ENCODE measurements at places on chromosomes 2 and 18.

- DNase-seq, result no peak
Observed at GRCh38 chr18:10119991-10120390, 206.2 kb downstream of the VAPA start.

DNA sequence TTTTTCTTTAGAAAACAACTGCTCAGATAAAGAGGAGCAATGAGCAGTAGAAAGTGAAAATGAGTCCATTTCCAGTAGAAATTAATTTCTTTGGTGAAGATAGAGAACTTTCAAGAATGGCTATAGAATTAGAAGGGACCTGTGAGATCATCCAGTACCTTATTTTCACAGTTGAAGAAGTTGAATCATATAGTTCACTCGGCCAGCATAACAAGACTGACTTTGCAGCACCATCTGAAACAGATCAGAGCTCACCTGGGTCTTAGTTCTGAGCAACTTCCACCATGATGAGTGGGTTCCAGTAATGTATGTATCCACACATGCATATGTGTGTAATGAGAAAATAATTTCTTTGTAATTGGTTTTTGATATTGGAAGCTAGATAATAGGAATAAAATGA is 58.6 kb downstream of the CERS6 start:
- no peak for DNase-seq

DNA sequence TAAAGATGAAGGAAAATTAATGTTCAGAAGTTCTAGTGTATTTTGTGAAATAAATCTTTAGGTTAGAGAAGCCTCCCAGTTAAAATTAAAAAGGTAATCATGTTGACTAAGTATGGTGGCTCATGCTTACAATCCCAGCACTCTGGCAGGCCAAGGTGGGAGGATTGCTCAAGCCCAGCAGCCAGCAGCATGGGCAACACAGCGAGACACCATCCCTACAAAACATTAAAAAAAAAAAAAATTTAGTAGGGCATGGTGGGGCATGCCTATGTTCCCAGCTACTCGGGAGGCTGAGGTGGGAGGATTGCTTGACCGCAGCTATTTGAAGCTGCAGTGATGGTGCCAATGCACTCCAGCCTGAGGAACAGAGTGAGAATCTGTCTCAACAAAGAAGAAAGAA is 17.9 kb downstream of the XPO1 start:
- DNase-seq, result no peak

DNA sequence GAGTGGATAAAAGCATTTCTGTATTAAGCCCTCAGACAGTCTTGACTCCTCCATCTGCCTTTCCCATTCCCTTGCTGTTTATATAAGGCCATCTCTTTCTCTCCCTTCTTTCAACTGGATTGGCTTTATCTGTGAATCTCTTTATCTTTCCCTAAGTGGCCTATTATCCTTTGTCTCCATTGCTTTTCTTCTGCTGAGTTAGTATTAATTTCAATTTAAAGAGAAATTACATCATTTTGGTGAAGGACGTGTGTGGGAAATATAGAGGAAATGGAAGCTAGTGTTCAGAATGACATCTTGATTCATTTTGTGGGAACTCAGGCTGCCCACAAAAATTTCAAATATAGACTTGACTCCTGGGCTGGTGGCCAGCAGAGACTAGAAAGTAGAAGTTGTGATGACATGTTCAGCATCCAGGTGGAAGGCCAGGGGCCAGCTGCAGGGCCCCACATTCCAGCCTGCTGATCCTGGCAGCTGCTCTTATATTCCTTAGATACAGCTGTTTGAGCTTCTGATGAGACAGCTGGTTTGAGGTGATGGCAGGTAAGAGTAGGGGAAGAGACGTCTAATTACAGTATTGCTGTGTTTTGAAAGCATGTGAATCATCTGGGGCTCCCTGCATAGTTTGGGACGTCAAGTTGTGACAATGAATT is 52.3 kb downstream of the DIS3L2 start:
- DNase-seq, result no peak

DNA sequence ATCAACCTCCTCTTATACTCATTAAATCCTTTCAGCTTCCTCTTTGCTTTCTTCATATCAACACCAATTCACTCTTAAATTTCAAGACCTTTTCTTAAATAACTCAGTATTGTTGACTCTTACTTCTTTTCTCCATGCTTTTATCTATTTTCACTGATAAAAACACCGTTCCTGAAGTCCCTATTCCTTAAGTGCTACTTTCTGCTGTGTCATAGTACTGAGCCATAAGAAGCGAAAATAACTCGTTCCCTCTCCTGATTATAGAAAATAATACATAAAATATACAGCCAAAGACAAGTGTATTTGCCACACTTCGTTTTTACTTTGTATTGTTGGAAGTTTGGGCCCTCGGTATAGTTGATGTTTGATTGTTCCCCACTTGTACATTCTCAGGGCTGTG is 181.0 kb downstream of the DIS3L2 start:
- no peak for DNase-seq

DNA sequence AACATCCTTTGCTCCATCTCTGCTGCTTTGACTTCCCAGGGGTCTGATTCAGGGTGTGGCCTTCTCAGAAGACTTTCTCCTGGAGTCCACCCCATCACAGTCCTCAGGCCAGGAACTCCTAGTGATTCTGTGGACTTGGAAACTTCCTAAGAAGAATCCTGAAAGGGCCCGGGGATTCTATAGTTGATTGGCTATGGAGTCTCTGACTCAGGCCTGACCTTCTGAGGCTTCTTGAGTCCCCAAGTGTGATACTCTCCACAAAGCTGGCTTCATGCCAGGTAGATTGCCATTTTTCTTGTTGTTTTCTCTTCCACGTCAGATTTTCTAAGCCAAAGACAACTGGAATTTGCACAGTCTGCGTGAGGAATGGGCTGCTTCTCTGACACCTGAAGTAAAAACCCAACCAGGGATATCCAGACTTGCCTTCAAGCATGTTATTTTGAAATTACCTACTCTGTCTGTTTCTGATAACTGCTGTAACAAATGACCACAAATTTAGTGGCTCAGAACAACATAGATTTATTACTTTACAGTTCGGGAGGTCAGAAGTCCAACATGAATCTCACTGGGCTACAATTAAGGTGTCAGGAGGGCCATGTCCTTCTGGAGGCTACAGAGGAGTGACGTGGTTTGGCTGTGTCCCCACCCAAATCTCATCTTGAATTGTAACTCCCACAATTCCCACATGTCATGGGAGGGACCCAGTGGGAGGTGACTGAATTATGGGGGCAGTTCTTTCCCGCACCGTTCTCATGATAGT is 69.3 kb downstream of the ALPK2 start:
- DNase-seq, result no peak

DNA sequence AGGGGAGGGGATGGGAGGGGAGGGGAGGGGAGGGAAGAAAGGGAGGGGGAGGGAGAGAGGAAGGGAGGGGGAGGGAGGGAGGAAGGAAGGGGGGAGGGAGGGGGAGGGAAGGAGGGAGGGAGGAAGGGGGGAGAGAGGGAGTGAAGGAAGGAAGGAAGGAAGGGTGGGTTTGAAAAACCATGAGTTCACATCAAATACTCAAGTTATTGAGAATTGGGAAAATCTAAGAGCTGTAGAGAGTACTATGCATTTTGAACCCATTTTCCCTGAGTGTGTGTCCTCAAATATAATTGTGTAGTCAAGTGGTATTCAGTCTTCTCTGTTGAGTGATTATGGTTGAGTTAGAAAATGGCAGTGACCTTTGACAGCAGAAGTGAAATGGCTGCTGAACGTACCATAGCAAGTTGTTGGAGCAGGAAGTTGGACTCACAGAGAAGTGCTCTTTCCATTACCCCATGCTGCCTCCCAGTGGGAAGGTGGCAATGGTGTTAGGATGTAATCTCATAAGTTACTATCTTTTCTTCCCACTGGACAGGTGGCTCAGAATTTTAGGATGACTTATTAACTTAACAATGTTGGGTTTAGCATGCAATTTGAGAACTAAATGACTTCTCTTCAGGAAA is 214.6 kb downstream of the SETBP1 start:
- DNase-seq, result no peak

DNA sequence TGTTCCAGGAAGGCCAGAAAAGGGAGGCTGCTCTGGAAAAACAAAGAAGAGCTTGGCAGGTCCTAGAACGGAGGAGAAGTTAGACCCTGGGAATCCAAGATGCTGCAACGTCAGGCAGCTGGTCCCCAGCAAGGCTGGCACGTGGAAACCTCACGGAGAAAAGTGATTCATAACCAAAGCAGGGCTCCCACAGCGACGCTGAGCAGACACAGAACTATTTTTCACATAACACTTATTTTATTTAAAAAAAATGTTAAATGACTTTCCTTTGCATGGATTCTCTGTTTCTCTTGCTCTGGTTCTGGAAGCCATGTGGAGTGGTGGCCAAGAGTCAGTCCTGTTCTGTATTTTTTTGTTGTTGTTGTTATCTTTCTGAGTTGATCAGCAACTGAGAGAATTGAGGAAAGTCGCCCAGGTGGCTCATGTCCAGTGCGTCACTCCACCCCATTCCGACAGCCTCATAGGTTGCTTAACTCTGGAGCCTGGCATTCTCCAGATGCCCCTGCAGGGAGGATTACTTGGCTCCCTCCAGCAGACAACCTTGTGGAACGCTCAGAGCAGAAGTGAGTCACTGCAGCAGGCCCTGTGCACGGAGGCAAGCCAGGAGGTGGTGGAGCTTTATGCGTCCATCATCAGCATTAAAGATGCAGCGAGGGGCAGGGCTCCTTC is 229.9 kb upstream of the HDAC4 start:
- DNase-seq, result no peak

DNA sequence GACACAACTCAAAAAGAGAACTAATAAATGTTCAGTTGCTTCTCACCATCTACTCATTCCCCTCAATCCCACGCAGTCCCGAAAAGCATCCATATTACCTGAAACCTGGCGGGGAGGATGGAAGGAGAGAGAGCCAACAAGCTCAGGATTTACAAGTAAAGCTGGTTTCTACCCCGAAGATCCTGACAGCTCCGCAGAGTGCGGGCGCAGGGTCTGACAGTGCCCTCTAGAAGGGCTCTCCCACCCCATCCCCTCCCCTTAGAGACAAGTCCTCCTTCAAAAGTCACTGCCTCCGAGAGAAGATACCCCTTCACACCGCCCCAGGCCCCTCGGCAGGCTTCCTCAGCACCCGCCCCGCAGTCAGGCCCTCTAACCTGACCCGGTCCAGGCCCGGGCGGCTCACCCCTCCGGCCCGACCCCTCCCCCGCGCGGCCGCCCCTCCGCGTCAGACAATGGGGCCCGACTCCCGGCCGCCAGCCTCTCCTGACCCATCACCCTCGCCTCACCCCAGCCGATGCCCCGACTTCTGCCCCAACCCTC is 550 bp downstream of the RAB1A start:
- DNase-seq, result peak; percentile 5

DNA sequence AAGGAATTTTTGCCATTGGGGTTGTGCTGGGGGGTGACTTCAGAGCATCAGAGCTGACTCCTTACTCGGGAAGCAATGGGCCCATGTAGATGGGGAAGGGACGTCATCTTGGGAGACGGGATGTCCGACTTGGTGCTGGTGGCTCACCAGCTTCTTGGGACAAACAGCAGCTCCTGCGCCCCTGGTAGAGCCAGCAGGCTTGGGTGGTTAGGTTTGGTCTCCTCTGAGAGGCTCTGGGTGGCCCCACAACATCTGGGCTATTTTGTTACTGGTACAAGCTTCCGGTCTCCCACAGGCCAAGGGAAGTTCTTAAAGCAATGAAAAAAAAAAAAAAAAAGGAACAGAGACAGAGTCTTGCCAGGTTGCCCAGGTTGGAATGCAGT is 1.8 kb downstream of the NGEF start:
- no peak for DNase-seq

- no peak for DNase-seq
Observed at GRCh38 chr2:65992198-65992554, 442.7 kb upstream of the MEIS1 start.

GRCh38 chr18:79597176-79597830 is 82.3 kb upstream of the CTDP1 start:
- DNase-seq, result no peak

GRCh38 chr2:122530814-122531213 is 775.4 kb downstream of the TSN start:
- DNase-seq, result no peak

DNA sequence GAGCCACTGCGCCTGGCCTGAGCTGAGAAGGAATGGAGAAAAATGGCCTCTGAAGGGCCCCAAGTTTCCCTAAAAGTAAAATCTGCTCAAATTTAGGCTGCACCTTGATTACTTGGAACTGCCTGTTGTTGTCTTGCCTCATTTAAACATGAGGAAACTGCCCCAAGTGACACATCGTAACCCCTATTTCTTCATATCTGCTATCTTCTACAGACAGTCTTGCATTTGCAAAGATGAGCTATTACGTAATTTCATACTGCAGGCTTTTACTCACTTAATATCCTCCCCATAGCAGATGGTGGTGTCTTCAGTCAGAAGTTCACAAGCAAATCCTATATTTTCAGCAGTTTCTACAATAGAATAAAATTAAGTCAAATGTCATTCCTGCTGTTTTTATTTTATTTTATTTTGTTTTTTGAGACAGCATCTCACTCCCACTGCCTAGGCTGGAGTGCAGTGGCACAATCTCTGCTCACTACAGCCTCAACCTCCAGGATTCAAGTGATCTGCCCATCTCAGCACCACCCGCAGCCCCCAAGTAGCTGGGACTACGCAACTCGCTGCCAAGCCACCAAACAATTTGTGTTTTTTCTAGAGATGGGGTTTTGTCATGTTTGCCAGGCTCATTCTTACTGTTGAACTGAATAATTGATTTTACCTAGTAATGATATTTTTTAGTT is 45.3 kb upstream of the NARS1 start:
- no peak for DNase-seq

DNA sequence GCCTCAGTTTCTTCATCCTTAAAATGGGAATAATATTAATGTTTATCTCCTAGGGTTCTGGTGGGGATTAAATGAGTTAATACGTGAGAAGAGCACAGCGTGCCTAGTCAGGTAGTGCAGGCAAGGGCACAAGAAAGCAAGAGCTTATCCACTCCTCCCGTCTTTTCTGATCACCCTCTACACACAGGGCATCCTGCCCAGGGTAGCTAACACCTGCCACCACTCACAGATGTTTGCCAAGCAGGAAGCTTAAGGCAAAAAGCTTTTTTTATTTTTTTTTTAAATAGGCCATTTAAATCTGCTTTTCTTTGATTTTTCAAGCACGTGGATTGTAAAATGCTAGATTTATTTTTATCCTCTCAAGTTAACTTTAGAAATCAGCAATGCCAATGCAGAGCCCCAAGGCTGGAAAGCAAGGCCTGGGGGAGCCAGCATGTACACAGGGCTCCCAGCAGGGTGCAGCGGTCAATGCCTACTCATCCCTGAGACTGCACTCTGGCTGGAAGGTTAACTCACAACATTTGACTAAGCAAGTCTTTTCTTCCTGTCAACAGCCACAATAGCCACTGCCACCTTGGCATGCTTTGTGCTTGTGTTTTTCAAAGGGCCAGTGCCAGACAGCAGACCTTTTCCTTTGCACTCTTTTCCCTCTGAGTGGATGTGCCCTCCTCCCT is 86.5 kb upstream of the ACAA2 start:
- DNase-seq, result no peak

GRCh38 chr2:97067279-97068004 is 27.2 kb downstream of the FAHD2B start:
- no peak for DNase-seq

- no peak for DNase-seq
Observed at GRCh38 chr18:49020621-49021021, 69.9 kb upstream of the SMAD7 start.

GRCh38 chr2:88321449-88322248 is 130.8 kb downstream of the FOXI3 start:
- DNase-seq, result no peak

GRCh38 chr2:100040906-100041305 is 101.5 kb downstream of the AFF3 start:
- DNase-seq, result no peak
